ENCODE measurements at places on chromosomes 11 and 22.
A peak's percentile ranks its signal among the peaks of the same experiment; 100 is the strongest.

GRCh38 chr11:100849009-100849900 is 162.2 kb downstream of the ARHGAP42 start:
- DNase-seq: no peak

DNA sequence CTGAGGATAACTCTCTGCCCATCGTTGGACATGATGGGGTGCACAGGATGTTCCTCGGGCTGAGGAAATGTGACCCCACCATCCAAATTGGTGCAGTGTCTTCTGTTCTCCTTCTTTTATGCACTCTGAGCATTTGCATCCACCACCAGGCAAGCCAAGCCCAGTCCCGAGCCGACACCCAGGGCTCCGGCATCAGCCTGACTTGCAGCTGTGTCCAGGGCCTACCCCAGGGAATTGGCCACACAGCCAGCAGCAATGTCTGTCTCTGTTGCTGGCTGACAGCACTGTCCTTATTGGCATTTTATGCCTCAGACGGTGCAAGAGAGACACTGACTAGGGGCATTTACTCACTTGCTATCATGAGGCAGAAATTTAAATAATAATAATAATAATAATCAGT is 25.4 kb upstream of the CPT1A start:
- DNase-seq: no peak

DNA sequence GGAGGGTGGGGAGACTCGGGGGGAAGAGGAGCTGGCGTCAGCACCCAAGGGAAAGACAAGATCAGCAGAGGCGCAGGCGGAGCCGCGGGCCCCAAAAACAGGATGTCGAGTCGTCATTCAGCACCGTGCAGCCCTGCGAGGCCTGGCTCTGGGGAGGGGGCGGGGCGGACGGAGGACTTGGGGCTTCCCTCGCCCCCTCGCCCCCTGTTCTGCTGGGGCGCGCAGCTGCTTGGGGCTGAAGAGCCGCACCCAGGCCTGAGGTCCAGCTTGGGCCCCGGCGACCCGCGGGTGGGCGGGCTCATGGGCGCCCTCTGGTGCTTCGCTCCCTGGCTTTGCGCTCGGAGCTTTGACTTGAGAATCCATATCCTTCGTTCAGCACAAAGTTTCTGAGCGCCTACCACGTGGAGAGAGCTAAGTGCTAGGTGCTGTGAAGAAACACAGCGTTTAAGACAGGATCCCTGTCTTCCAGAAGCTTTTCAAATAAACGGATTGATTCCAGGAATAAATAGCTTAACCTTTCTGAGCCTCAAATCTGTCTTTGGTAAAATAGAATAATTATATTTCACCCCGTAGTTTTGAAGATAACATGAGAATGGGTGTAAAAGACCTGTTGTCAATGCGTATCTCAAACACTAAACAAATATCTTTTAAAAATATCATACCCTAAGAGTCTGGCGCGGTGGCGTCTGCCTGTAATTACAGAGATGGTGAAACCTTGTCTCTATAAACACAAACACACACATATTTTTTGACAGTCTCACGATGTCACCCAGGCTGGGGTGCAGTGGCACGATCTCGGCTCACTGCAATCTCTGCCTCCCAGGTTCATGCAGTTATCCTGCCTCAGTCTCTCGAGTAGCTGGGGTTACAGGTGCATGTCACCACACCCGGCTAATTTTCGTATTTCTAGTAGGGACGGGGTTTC is 929 bp upstream of the RHOG start:
- DNase-seq: peak; percentile 88

DNA sequence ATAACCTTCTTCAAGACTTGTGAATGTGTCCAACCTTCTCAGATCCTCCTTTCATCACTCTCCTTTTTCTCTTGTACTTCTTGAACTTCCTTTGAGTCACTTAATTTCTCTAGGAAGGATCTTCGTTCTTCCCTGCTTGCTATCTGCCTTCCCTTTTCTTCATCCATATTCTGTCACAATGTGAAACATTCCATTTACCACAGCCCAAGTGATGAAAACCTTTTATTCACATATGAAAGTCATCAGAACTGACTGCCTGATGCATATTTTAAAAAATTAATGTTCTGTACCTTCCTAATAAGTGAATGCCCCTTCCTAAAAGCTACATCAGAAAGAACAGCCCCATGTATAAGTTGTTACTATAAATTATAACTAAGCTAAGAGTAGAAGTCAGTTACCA is 520.4 kb upstream of the LUZP2 start:
- DNase-seq: no peak

DNA sequence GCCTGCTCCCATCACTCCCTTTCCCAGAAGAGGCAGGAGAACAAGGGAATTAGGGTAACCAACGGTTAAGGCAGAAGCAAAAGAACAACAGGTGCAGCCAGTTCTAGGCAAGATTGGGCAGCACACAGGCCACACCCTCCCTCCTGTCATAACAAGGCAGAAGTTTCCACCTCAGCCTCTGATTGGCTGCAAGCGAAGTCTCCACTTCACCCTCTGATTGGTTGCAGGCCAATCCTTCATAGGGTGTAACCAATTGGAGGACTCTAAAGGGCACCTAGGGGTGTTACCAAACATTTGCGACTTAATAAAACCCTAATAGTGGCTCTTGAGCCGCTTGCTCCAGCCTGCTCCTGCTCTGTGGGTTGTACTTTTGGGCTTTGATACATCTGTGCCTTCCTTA is 153.8 kb downstream of the CACNA1I start:
- no peak for DNase-seq

GRCh38 chr22:27509132-27509920 is 292.2 kb downstream of the MN1 start:
- DNase-seq: no peak

GRCh38 chr11:39288011-39288410 is 2171.4 kb downstream of the LRRC4C start:
- DNase-seq: no peak

DNA sequence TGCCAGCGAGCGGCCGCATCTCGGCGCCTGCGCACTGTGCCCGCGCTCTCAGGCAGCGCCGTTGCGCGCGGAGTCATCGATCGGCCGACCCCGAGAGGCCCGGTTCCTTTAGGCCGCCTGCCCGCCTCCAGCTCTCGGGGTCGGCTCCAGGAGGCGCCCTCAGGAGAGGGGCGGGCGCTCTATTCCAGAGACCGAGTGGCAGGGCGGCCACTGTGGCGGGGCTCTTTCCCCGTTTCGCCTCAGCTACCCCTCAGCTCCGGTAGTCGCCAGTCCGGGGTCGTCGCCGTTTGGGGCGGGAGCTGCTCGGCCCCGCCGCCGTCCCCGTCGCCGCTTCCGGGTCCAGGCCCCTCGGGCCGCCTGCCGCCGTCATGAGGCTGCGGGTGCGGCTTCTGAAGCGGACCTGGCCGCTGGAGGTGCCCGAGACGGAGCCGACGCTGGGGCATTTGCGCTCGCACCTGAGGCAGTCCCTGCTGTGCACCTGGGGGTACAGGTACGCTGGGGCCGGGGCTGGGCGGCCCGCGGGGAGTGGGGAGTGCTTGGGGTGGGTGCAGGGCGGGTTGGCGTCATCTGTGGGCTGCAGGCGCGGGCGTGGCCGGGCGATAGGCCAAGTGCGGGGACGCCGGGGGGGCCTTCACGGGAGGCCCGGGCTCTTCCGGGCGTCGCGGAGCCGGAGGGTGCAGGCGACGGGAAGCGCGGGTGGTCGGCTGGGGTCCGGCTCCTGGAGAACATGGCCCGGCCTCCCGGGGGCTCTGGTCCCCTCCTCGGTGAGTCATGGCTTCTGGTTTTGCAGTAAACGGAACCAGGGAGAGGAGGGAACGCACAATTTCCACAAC is at the start of gene FBXO7:
Gene FBXO7 (plus strand): TSS at position 177 of the 833 bp plus-strand sequence. CDS start 192 bp downstream, at position 369.
- peak; percentile 92 for DNase-seq

GRCh38 chr11:12122083-12122482 is 11.7 kb downstream of the MICAL2 start:
- no peak for DNase-seq

GRCh38 chr11:47603295-47603694 is 9.1 kb upstream of the C1QTNF4 start:
- DNase-seq: no peak

DNA sequence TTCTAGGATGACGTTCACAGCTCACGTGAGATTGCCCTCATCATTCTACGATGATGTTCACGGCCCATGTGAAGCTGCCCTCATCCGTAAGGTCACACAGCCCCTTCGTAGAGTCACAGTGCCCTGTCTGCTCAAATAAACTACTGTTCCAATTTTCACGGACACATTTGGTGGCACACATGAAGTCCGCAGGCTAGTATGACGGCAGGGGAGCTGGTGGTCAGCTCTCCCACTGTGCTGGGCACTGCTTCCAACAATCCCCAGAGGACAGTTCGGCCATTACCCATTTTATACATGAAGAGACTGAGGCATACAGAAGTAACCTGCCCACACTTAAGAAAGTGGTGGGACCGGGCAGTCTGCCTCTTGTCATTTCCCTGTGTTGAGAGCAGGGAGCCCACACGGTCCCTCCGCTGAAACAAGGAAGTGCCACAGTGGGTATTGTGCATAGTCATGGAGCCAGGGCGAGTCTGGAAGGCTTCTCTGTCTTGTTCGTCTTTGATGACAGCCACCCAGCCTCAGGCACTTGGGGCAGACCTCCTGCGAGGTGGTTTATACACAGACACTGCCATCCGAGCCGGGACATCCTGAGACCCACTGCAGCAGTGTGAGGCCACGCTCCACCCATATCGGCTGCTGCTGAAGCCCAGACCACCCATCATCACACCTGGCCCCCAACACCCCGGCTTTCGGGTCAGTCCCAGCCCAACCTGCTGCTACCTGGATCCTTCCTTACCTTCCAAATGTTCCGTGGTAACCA is 114.3 kb downstream of the PHF21B start:
- DNase-seq: peak; percentile 18

DNA sequence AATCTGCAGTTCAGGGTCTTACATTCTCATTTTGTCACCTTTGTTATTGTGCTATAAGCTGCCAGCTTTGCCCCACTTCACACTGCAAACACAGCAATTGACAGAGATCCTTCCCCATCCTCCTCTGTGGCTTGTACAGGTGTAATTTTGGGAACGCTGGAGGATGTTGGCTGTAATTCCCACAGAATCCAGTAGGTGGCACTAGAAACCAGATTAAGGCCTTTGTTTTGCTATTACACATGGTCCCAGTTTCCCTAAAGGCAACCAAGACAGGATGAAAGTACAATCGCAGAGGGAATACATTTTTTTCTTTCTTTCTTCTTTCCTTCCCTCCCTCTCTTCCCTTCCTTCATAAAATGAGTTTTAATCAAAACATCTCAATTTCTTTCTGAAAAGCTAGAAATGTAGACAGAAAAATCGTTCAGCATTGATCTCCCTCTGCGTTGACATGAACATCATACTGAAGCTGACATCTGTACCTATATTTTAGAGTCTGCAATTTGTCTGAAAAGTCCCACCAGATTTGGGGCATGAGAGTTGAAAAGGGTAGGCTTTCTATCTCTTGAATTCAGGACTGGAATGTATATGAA is 21.3 kb upstream of the NELL1 start:
- peak; percentile 69 for DNase-seq

DNA sequence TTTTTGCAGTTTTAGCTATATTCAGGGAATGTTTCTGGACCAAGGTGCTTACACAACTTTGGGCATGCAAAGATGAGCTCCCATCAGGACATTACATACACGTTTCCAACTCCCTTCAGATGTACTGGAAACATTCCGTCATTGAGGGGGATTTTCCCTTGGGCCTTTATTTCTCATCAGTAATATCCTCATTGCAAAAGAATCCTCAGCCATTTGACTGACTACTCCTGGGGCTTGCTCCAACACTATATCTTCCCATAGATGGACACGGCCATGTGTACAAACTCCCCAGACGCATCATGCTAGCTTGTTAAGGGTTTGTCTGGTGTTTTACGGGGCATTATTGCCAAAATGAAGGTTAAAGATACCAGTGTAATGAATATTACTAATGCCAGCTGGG is 59.3 kb upstream of the NUP160 start:
- no peak for DNase-seq

DNA sequence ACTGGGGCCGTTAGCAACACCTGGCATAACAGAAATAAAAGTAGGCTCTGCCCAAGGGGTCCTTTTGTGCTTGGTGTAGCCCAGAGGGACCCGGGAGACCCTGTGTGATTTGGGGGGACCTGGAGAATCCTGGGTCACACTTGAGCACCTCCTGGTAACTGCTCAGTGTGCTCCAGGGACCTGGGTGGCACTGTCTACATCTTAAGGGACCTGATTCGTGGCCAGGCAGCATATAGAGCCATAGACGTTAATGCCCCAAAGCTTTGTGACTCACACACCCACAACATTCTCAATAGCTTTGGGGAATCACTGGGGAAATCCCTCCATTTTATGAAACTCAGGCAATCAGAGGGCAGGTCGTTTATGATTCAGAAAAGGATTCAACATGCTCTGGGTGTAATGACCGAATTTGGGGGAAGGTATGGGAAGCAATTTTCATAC is 3.6 kb upstream of the IGF2 start:
- peak; percentile 78 for DNase-seq

- DNase-seq: no peak
Measured at GRCh38 chr11:15093432-15093831, 20.0 kb downstream of the CALCB start.

GRCh38 chr11:1100417-1101245 is 26.0 kb downstream of the MUC2 start:
- DNase-seq: no peak

DNA sequence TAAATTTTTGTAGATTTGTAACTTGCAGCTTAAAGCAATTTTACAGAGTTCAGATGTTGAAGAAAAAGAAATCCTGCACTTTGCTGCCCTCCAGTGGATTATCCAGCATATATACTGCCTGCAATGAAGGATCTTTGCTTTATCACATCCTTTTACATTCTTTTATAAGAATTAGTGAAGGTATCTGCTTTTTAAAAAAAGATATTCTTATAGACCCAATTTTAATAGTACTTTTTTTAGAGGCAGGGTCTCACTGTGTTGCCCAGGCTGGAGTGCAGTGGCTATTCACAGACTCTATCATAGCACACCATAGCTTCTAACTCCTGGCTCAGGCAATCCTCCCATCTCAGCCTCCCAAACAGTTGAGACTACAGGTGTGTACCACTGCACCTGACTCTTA is 60.7 kb downstream of the TTC17 start:
- peak; percentile 17 for DNase-seq

DNA sequence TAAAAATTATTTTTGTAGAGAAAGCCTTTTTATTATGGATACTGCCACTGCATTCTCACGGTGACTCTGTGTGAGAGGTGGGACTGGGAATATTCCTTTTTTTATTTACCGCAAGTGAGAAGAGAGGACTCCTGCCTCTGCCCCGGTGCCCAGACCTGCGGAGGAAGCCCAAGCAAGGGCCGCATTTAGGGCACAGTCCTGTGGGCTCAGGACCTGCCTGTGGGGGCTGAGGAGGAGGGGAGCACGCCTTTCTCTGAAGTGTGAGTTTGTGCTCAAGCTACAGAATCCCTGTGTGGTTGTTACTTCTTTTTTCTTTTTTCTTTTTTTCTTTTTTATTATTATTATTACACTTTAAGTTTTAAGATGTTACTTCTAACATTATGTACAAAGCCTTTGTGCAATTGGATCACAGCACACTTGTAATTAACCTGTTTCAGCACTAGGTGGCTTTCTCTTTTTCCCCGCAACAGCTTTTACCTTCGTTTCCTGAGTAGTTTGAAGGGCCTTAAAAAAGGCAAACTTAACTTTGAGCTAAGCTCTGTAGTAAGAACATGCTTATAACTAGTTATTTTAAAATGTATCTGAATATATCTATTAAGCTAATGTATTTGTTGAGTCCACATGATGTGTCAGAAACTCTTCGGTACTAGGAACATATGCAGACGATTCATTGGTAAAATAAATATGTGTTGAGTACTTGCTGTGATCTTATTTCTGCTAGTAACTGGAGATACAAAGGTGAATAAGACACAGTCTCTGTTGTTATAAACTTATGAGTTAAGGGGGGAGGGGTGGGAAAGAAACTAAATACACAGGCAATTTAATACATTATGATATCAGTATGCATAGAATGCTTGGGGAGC is 18.3 kb downstream of the AMOTL1 start:
- peak; percentile 57 for DNase-seq

Data from GM13976 (cell line).